ENCODE measurements at places on chromosomes 7 and 10.

DNA sequence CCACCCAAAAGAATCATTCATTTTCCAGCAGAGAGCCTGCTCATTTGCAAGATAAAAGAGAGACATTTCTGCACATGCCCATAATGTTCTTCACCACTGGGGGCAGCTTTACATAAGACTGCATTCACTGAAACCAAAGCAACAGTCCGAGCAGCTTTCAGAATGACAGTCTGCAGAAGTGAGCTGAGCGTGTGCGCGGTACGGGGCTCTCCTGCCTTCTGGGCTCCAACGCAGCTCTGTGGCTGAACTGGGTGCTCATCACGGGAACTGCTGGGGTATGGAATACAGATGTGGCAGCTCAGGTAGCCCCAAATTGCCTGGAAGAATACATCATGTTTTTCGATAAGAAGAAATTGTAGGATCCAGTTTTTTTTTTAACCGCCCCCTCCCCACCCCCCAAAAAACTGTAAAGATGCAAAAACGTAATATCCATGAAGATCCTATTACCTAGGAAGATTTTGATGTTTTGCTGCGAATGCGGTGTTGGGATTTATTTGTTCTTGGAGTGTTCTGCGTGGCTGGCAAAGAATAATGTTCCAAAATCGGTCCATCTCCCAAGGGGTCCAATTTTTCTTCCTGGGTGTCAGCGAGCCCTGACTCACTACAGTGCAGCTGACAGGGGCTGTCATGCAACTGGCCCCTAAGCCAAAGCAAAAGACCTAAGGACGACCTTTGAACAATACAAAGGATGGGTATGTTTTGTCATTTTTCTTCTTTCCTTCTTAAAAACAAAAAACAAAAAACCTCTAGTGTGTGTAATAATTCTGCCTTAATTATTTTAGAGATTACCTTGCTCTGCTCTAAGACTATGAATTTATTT, at the start of gene LRRTM3:
Gene LRRTM3, plus strand, starts transcription at position 141 of the 820 bp plus-strand sequence.
- no peak for DNase-seq

- DNase-seq: no peak
Measured at GRCh38 chr7:129771201-129771927, 159.8 kb downstream of the NRF1 start.

GRCh38 chr10:124625831-124626238, 118.3 kb downstream of the FAM53B start:
- no peak for DNase-seq

GRCh38 chr7:129779602-129780256, 168.2 kb downstream of the NRF1 start:
- DNase-seq: no peak

DNA sequence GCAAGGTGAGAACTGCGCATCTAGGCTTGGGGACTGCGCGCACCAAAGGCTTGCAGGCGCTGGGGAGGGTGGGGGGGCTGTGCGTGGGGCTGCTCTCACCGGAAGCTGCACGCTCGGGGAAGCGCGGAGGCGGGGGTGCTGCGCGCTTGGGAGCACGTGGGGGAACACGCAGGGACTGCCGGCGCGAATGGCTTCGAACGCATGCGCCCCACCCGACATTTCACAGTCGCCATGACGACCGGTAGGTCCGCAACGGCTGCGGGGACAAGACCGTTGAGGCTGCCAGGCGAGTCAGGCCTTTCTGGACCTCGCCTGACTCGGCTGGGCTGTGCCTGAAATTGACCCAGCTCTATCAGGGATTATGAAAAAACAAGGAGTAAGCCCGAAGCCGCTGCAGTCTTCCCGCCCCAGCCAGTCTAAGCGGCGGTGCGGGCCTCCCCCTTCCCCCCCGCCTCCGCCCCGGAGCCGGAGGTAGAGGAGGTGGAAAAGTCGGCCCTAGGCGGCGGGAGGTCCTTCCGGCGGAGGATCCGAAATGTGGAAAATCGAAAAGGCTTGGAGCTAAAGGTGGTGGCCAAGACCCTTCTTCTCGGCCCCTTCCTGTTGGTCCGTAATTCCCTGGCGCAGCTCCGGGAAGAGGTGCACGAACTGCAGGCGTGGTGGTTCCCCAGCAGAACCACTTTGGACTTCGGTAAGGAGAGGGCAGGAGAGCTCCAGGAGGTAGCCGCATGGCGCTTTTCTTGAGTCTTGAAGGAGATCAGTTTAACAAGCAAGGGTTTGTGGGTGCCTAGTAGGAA, 34.9 kb upstream of the STEAP1 start:
- DNase-seq: no peak

- no peak for DNase-seq
Measured at GRCh38 chr10:87646935-87647334, 12.7 kb upstream of the PAPSS2 start.

- DNase-seq: no peak
Measured at GRCh38 chr7:137485818-137486217, 142.3 kb upstream of the PTN start.

GRCh38 chr10:126425489-126426065, 37.3 kb upstream of the ADAM12 start:
- DNase-seq: no peak

DNA sequence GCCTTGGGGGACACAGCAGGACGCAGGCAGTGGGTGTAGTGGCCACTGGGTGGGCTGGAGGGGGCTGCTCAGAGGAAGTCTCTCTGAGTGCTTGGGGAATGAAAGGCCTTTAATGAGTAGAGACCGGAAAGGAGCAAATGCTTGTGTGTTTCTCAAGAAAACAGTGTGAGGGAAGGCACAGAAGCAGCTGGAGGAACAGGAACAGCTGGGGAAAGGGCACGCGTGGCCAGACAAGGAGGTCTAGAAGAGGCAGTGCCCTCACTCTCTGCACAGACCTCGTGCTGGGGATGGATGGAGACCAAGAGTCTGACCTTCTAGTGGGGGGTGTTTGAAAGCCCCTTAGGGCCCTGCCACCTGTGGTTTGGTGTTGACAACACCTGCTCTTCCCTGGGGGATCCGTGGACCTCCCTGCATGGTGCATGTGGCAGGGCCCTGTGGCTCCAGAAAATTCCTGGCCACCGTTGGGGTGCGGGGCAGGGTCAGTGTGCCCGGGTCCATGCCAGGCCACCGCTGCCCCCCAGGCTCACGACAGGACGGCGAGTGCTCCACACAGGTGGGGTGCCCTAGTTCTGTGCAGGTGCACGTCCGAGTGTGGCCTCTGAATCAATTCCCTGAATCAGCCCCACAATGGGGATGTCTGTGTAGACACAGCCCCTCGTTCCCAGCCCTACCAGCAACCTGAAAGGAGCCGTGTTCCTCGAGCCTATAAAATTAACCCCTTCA, 25.9 kb upstream of the FAM20C start:
- no peak for DNase-seq

- no peak for DNase-seq
Measured at GRCh38 chr10:75525646-75526045, 94.2 kb downstream of the LRMDA start.

DNA sequence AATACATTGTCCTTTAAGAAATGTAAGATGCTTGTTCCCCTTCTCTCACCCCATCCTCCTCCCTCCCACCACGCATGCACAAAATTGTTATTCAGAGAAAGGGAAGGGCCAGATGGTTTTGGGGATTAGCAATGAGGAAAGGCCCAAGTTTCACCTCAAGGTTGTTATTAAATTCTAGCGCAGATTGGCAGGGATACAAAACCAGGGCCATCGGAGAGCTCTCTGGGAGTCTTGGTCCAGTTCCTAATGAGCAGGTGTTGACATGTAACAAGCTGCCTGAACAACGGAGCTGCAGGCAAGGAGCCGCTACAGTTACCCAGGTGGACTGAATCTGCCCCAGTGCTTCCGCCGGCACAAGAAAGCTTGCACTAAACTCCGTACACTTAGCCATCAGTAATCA, 9.7 kb upstream of the ANK3 start:
- DNase-seq: no peak

GRCh38 chr7:115634633-115635032, 395.9 kb downstream of the TFEC start:
- no peak for DNase-seq

GRCh38 chr10:121378251-121378801, 219.9 kb downstream of the FGFR2 start:
- DNase-seq: no peak

- no peak for DNase-seq
Measured at GRCh38 chr10:100829933-100830727, 82.6 kb upstream of the SLF2 start.

- no peak for DNase-seq
Measured at GRCh38 chr10:109961174-109962001, 38.1 kb upstream of the XPNPEP1 start.

DNA sequence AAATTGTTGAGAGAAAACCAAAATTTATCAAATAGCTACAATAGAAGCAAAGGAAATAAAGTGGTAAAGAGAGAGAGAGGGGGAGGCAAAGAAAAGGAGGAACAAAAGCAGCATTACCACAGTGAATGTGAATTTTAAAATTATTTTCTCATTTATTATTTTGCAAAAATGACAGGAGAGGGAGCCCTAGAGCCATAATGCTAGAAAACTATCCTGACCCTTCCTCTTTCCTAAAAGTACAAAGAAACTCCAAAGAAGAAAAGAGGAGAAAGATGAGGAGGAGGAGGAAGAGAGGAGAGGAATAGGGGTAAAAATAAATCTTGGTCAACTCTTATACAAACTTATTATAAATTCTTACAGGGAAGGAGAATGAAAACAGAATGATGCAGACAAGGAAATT, 921.5 kb downstream of the NRG3 start:
- no peak for DNase-seq

GRCh38 chr10:86802473-86803108, 46.2 kb downstream of the BMPR1A start:
- DNase-seq: no peak

DNA sequence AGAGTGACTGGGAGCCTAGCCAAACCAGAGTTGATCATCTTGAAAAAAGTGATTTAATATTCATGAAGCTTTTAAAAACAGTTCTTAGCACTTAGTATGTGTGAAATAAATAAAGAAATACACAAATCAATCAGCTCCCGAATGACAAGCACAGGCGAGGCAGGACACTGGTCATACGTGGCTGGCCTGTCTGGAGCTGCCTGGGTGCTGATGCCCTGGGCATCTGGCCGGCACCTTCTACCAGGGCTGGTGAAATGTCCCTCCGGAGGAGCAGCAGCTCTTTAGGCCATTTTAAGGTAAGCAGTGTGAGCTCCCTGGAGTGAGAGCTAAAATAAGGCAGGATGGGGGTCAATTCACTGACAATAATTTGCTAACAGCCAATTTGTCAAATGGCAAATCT, 23.7 kb downstream of the IL15RA start:
- DNase-seq: no peak

Data from activated T-helper 1 cell treated with Interleukin-2 at 50 U/mL for 16 hours (primary cell).